ENCODE measurements at places on chromosomes 1 and 21.

DNA sequence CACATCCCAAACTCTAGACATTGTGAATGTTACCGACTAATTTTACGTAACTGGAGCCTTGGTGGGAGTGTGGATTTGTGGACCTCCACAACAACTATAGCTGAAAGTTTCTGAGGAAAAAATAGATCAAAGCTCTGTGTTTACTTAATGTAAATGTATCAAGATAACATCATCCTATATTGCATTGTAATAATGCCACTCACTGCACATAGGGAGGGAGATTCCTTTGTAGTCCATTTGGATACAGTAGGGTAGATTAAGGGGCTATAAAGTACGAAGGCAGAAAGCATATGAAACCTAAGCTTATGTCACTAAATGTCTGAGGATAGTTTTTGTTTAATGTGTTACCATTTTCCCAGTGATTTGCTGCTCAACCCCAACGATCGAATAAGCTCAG, 273.4 kb downstream of the TM2D1 start:
- no peak for DNase-seq

- no peak for DNase-seq
These were observed 47.9 kb downstream of the SLC45A1 start for GRCh38 chr1:8365661-8366362.

DNA sequence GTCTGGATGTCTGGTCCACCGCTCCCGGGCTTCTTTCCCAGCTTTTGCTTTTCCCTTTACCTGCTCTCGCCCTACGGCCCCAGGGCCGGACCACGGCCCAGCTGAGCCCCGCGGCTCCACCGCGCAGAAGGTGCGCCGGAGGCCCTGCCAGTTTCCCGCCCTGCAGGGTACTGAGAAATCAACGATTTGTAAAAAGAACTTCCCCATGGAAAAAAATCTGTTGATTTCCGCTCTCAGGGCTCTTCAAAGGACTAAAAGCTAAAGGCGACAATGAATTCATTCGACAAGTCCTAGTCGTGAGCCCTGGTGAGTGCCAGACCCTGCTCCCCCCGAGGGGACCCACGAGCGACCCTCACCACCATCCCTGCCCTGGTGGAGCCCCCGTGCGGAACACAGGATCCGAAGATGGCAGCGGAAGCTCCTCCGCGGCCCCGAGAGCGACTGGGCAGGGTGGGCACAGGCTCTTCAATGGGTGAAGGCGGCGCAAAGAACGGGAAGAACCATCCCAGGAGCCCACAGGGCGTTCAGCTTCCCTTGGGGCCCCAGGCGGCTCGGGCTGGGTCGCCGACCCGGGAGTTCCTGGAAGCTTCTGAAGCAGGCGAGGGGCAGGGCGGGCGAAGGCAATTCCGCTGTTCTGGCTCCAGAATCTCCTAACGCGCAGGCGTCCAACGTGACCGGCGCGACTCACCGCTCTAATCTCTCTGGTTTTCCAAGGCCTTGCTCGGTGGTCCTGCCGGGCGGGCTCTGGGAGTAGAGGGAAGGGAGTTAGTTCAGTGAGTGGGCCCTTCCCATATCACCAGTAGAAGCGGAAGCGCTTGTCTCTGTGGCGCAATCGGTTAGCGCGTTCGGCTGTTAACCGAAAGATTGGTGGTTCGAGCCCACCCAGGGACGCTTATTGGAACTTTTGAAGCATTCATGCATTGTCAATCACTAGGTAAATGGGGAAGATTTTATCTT, 6.6 kb upstream of the RNU1-2 start:
- peak; percentile 27 for DNase-seq

- DNase-seq: no peak
These were observed 14.4 kb upstream of the ZFYVE9 start for GRCh38 chr1:52127181-52128180.

- DNase-seq: no peak
These were observed 29.4 kb downstream of the RCSD1 start for GRCh38 chr1:167659450-167659849.

- DNase-seq: no peak
These were observed 178.0 kb downstream of the HIVEP3 start for GRCh38 chr1:41740630-41741239.
